Body of pancreas (tissue), 4 donors: ENCODE measurements at places on chromosomes 4 and X. TPM values are rescaled to one million over a fixed set of nuclear protein-coding genes. Genes with fewer than 3 reads are reported as not detected.

Gene PNMA6F
- not detected for total RNA-seq

DNA sequence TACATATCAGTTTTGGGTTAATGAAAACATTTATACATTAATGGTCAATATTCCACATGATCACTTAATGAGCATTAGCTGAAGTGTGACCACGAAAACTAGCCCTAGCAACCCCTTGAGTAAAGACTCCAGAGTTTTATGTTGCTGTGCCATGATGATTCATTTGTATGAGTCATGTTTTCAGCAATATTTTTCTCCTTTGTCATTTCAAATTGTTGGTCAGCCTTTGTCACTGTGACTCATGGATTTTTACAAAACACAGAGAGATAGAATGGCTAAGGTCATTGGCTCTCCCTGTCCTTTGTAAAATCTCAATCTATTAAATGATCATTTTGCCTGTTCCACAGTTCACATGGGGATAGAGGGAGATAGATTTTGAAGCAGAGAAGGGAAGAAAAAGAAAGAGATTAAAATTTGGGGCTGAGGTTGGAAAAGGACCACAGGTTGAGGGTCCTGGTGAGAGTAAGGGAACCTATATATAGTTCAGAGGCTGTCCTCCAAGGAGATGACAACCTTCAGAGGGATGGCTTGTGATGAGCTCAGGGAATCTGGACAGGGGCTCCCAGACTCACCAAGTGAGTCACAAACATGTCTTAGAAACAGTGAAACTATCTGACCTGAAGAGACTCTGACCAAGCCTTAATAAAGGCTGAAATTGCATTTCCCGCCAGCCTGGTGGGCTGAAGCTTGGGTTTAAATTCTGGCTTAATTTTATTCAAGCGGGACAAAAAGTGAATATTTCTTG is 25.6 kb downstream of the NR0B1 start:
- H3K27ac ChIP-seq, result no peak overlapping the region
- no peaks in the 10 kb centered on the region for H3K27me3 ChIP-seq
- H3K4me1 ChIP-seq, result no peaks in the 10 kb centered on the region
- DNase-seq, result no peak

- H3K4me1 ChIP-seq, result no peaks in the 10 kb centered on the region
- no peaks in the 10 kb centered on the region for H3K27me3 ChIP-seq
- H3K27ac ChIP-seq, result no peak overlapping the region
- no peaks in the 10 kb centered on the region for H3K36me3 ChIP-seq
- DNase-seq, result no peak
Measured at GRCh38 chr4:138488533-138488932, 246.4 kb upstream of the SLC7A11 start.

DNA sequence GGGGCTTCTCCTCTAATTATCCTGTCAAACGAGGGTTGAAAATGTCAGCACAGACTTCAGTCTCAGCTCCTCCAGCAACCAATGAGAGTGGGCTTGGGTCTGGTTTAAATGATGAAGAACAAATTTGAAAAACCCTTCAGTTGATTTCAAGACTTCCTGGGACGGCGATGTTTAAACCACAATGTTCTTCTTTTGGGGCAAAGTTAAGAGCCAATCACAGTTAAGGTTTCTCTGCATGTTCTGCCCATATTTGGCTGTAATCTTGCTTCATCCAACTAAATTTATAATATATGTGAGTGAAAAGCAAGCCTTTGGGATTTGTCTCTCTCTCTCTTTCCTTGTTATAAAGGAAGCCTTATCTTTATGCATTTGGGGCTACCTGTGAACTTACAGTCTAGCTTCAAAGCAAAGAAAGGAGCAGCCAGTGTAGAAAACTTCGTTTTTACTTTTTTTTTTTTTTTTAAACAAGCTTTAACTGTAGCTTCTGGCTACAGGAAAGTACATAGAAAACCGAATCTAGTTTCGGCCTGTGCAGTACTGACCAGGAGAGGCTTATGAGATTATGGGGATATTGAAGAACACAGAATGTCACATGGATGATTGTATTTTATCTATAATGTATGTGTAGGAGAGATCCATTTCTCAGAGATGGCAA is 46.8 kb upstream of the FAM9C start:
- no peaks in the 10 kb centered on the region for H3K36me3 ChIP-seq
- peaks cover 26% of the 10 kb centered on the region for H3K4me1 ChIP-seq
- H3K27me3 ChIP-seq, result no peaks in the 10 kb centered on the region
- no peak for DNase-seq
- no peak overlapping the region for H3K4me3 ChIP-seq

GRCh38 chrX:72652082-72652481 is 62.0 kb downstream of the PHKA1 start:
- H3K4me1 ChIP-seq, result no peaks in the 10 kb centered on the region
- no peaks in the 10 kb centered on the region for H3K27me3 ChIP-seq
- no peak overlapping the region for H3K4me3 ChIP-seq

GRCh38 chr4:140344621-140345020 is 28.8 kb upstream of the SCOC start:
- peak overlapping the region; percentile 76 for H3K27ac ChIP-seq
- no peaks in the 10 kb centered on the region for H3K36me3 ChIP-seq
- H3K27me3 ChIP-seq, result no peaks in the 10 kb centered on the region
- H3K4me1 ChIP-seq, result peaks cover 54% of the 10 kb centered on the region
- H3K4me3 ChIP-seq, result no peak overlapping the region

Gene PAK3
- 33.2 TPM for total RNA-seq

DNA sequence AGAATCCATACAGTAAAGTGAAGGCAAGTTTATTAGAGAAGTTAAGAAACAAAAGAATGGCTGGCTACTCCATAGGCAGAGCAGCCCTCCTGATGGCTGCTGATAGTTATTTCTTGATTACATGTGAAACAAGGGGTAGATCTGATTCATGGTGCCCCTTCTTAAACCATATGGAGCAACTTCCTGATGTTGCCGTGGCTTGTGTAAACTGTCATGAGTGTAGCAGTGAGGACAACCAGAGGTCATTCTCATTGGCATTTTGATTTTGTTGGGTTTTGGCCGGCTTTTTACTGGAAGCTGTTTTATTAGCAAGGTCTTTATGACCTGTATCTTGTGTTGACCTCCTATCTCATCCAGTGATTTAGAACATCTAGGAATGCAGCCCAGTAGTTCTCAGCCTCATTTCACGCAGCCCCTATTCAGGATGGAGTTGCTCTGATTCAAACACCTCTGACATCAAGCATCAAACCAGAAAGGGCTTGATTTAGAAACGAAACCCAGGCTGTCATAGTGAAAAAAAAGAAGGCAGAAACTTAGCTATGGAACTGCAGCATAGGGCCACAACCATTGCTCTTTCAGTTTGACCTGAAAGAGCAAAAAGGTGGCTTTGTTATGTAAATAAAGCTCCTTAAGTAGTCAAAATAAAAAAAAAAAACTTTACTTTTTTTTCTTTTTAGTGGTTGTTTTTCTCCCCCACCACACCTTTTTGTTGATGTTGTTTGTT is 37.8 kb downstream of the SPCS3 start:
- H3K36me3 ChIP-seq, result no peaks in the 10 kb centered on the region
- H3K4me3 ChIP-seq, result no peak overlapping the region

- DNase-seq, result no peak
- no peaks in the 10 kb centered on the region for H3K27me3 ChIP-seq
- H3K4me1 ChIP-seq, result peaks cover 5% of the 10 kb centered on the region
- no peaks in the 10 kb centered on the region for H3K36me3 ChIP-seq
- H3K4me3 ChIP-seq, result no peak overlapping the region
- no peak overlapping the region for H3K27ac ChIP-seq
Measured at GRCh38 chr4:183988874-183989273, 83.8 kb downstream of the STOX2 start.

Gene NOX1
- not detected for total RNA-seq

GRCh38 chr4:10239982-10240654 is 123.5 kb upstream of the WDR1 start:
- no peaks in the 10 kb centered on the region for H3K4me1 ChIP-seq
- no peaks in the 10 kb centered on the region for H3K27me3 ChIP-seq
- no peak for DNase-seq
- H3K36me3 ChIP-seq, result no peaks in the 10 kb centered on the region
- no peak overlapping the region for H3K27ac ChIP-seq

Gene DSPP
- total RNA-seq, result not detected

- H3K4me3 ChIP-seq, result no peak overlapping the region
- no peak overlapping the region for H3K27ac ChIP-seq
Measured at GRCh38 chrX:140933016-140933415, 69.4 kb upstream of the SPANXB1 start.

DNA sequence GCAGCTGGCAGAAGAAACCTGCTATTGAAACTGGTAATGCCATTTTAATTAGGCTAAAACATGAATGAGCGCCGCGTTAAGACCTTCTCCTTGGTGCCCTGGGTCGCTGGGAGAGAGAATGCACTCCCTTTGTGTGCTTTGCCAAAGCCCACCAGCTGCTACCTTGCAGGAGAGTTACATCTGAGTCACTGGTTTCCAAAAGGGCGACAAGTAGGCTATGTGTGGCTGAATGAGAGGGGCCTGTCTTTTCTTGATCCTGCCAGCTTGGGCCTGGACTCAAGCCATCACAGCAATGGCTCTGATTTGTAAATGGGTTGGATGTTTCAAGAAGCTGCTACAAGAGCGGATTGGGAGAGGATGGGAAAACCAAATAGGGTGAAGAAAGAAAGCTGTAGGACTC is 81.5 kb downstream of the NHS start:
- H3K27ac ChIP-seq, result no peak overlapping the region
- no peak overlapping the region for H3K4me3 ChIP-seq
- H3K36me3 ChIP-seq, result no peaks in the 10 kb centered on the region
- H3K4me1 ChIP-seq, result no peaks in the 10 kb centered on the region
- no peaks in the 10 kb centered on the region for H3K27me3 ChIP-seq
- DNase-seq, result no peak

DNA sequence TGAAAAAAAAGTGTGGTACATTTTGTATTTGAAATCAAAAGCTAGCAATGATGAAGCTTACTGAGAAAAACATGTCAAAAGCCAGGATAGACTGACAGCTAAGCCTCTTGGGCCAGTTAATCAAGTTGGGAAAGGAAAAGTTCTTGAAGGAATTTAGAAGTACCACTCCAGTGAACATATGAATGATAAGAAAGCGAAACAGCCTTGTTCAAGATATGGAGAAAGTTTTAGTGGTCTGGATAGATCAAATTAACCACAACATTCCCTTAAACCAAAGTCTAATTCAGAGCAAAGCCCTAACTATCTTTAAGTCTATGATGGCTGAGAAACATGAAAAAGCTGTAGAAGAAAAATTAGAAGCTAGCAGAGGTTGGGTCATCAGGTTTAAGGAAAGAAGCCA is 268.3 kb downstream of the PDHA2 start:
- no peaks in the 10 kb centered on the region for H3K27me3 ChIP-seq
- no peak overlapping the region for H3K4me3 ChIP-seq
- no peaks in the 10 kb centered on the region for H3K36me3 ChIP-seq
- H3K27ac ChIP-seq, result no peak overlapping the region
- DNase-seq, result no peak

- H3K36me3 ChIP-seq, result no peaks in the 10 kb centered on the region
- no peak overlapping the region for H3K27ac ChIP-seq
- no peak for DNase-seq
- H3K4me3 ChIP-seq, result no peak overlapping the region
- peaks cover 2% of the 10 kb centered on the region for H3K4me1 ChIP-seq
- no peaks in the 10 kb centered on the region for H3K27me3 ChIP-seq
Measured at GRCh38 chr4:121375262-121375661, 5.6 kb downstream of the QRFPR start.

Gene NPY1R
- 4.9 TPM for total RNA-seq

- no peak for DNase-seq
- peaks cover 3% of the 10 kb centered on the region for H3K4me1 ChIP-seq
- H3K36me3 ChIP-seq, result no peaks in the 10 kb centered on the region
- H3K27ac ChIP-seq, result no peak overlapping the region
Measured at GRCh38 chrX:18997916-18998315, 14.0 kb upstream of the PHKA2 start.

- no peak overlapping the region for H3K27ac ChIP-seq
- no peaks in the 10 kb centered on the region for H3K27me3 ChIP-seq
- peaks cover 7% of the 10 kb centered on the region for H3K4me1 ChIP-seq
- H3K36me3 ChIP-seq, result no peaks in the 10 kb centered on the region
- H3K4me3 ChIP-seq, result no peak overlapping the region
Measured at GRCh38 chrX:94492541-94492940, 818.5 kb downstream of the FAM133A start.

DNA sequence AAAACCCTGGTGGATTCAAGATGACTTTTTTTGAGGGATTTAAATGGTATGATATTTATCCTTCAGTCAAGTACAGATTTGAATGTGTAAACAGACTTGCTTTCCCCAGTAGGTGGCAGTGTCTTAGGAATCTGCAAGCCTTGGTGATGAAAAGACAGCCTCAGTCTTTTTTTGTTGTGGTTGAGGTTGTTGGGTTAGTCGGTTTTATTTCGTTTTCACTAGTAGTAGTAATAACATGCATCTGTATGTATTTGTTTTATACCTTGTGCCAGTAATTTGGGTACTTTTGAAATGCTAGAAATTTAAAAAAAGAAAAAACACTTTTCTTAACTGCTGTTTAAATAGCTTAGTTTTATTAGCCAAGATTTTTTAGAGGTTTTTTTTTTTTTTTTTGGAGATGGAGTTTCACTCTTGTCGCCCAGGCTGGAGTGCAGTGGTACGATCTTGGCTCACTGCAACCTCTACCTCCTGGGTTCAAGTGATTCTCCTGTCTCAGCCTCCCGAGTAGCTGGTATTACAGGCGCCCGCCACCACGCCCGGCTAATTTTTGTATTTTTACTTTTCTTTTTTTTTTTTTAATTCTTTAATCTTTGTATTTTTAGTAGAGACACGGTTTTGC is 39.2 kb downstream of the COPS4 start:
- DNase-seq, result peak; percentile 70
- no peaks in the 10 kb centered on the region for H3K4me1 ChIP-seq
- no peak overlapping the region for H3K27ac ChIP-seq
- peaks cover 7% of the 10 kb centered on the region for H3K36me3 ChIP-seq
- H3K27me3 ChIP-seq, result no peaks in the 10 kb centered on the region

DNA sequence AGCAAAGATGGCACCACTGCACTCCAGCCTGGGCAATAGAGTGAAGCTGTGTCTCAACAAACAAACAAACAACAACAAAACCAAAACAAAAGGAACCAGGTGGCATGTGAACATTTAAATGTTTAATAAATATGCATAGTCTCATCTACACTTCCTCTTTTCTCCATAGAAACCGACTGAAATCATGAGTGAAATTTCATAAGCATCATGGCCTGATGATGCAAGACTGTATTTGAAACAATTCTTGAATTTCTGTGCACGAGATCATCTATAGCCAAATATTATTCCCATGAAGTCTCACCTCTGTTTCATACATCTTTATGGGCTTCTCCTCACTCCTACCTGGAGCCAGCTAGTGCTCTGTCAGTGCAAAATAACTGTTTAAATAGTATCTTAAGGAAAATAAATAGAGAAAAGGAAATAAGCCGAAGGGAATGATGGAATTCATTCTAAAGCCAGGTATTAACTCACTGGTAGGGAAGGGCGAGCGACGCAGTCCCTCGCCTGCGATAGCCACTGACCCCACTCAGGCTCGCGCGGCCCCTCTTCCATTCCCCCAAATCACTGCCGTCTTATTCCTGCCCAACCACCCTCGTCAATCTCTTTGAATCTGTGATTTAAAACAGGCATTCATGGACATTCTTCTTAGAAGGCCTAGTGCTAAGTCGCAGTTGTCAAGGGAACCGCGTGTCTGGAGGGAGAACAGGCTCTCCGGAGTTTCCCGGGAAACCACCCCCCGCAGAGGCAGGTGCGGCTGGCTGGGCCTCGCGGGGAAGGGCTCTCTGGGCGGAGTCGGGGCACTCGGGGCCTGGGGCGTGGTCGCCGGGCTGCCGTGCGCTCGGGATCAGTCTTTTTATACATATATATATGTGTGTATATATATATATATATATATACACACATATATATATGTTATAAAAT is 52.4 kb upstream of the TRIM2 start:
- H3K27ac ChIP-seq, result peak overlapping the region; percentile 63
- no peak overlapping the region for H3K4me3 ChIP-seq
- DNase-seq, result peak; percentile 86
- H3K36me3 ChIP-seq, result no peaks in the 10 kb centered on the region

Gene HS6ST2
- 5.3 TPM for total RNA-seq

Gene L1CAM
- 7.9 TPM for total RNA-seq

Gene PCDH7
- total RNA-seq, result 3.3 TPM
